HuH-7.5 (cell line): ENCODE measurements at places on chromosomes 11 and 22.

GRCh38 chr11:126510621-126511370 is 155.3 kb downstream of the ST3GAL4 start:
- DNase-seq = no peak

GRCh38 chr22:47607486-47607885 is 845.0 kb downstream of the TBC1D22A start:
- no peak for DNase-seq

- no peak for DNase-seq
Observed at GRCh38 chr11:114047327-114047726, 12.2 kb upstream of the ZBTB16 start.

GRCh38 chr22:32558681-32559355 is 84.2 kb downstream of the FBXO7 start:
- DNase-seq = no peak

- no peak for DNase-seq
Observed at GRCh38 chr11:15048616-15049015, 24.8 kb upstream of the CALCB start.

DNA sequence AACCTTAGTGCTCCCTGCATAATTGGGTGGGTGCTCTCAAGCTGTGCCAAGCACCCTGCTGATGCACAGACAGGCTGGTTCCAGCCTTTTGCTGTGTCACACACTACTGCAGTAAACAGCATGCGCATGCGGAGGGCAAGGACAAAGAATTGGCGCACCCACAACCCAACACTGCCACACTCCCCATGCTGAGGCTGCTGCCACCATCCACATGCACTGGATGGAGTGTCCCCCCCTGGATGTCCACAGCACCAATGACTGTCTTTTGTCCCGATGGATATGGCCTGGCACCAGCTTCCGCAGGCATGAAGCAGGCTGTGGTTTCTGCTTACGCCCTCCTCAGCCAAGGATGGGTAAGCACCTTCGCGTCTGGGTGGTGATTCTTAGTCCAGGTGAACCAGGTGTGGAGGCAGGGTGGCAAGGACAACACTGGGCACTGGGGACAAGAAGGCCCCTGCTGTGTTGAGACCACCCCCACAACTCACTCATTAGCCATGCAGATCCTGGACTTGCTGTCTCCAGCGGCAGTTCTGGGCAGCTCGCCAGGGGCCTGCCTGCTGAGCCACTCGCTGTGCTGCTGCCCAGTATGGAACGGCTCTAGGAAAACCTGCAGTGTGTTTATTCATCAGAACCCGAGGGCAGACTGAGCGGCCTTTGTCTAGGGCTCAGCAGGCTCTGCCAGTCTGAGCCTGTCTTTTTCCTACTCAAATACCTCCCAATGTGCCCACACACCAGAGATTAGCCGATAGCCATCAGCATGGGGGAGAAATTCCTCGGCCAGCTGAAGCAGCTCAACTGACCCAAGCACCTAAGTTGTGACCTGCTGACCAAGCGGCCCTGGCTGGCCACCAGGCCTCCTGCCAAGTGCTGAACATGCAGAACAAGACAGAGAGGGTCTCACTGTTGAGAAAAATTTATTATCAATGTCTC is 8.2 kb upstream of the NAP1L4 start:
- no peak for DNase-seq

- no peak for DNase-seq
Observed at GRCh38 chr22:50260434-50260800, 1.1 kb downstream of the MAPK12 start.

DNA sequence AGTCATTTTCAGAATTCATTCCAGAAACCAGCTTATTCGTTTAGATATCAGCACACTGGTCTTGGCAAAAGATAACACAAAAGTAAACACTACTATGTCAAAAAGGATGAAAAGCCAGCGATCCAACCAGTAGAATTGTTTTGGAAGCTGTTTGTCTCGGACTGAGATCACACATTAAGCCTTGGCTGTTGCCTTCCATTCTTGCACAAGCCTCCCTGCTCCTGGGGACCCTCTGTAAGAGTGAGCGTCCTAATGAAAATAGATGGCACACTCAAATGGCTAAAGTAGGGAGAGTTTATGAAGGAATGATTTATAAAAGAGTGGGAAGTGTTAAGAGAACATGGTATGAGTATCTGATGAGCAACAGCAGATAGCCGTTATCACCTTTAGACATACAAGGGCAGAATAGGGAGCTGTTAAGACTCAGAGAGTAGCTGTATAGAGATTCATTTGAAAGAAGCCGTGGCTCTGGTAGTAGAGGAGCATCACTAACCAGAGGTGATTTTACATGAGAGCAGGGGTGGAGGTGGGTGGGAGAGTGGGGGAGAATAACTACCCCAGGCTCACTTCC is 25.2 kb downstream of the PDE3B start:
- no peak for DNase-seq

DNA sequence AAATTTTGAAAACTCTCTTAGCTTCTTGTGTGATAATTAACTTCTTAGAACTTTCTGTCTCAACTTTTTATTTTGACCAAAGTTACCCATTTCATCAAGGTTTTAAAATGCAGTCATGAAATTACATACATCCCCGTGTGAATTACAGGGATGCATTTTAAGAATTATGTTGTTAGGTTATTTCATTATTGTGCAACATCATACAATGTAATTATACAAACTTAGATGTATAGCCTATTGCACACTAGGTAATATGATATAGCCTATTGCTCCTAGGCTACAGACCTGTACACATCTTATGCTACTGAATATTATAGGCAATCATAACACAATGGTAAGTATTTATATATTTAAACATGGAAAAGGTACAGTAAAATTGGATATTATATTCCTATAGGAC is 228.1 kb upstream of the C11orf87 start:
- no peak for DNase-seq

GRCh38 chr11:47905358-47906059 is 57.4 kb upstream of the NUP160 start:
- DNase-seq = no peak

DNA sequence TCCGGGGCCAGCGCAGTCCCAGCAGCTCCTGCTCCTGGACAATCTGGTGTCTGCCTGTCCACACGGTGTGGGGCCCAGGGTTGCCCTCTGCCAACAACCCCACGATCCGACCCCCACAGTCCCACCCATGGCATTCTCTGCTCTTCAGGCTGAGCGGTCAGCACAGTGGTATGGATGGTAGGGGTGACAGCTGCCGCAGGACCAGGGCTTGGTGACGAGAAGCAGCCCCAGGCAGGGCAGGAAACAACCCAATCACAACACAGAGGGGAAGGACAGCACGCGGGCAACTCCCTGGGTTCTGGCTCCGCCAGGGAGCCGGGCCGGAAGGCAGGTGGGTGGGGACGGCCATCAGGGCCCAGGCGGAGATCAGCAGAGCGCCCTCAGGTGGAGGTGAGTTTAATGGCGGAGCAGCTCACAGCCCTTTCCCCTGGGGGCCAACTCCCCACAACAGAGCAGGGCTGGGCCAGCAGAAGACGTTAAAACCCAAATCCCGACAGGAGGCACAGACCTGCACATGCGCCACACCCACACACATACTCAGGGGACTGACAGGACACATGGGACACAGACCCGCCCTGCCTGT is 5.3 kb upstream of the CHADL start:
- no peak for DNase-seq

GRCh38 chr22:48103126-48103875 is 1340.9 kb downstream of the TBC1D22A start:
- DNase-seq = no peak

GRCh38 chr11:47411884-47412746 is 3.7 kb downstream of the SLC39A13 start:
- peak; percentile 84 for DNase-seq

DNA sequence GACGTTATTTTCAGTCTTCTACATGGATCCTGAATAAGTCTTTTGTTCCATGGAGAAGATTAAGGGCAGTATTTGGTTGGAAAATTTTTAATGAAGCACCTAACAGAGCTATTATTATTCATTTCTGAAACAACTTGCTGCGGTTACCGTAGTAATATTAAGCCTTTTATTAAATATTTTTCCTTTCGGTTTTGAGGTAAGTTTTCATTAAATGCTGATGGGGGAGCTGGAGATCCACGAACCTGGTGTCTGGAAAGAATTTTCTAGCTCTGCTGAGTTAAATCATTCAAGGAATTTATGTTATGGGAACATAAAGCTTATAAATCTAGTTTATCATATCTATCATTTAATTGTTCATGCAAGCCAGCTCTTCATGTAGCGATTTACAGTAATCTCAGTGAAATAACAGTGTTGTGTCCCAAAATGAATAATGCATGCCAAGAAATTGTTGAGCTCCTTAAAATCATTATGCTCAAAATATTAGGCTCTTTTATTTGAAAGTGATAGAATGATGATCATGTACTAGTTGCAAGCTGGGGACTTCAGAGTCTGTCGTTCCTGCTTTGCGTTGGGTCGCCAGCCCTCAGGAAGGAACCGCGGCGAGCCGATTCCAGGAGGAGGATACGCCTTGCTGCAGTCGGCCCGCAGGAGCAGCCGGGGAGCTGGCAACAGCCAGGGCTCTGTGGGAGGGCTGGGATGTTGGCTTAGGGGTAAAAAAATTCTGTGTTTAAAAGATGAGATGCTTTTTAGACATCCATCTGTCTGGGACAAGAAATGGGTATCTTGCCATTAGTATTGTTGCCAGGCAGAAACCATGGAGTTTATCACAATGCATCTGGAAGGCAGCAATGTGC is 83.1 kb downstream of the TBC1D22A start:
- DNase-seq = no peak

- no peak for DNase-seq
Observed at GRCh38 chr11:115682888-115683287, 178.7 kb upstream of the CADM1 start.

DNA sequence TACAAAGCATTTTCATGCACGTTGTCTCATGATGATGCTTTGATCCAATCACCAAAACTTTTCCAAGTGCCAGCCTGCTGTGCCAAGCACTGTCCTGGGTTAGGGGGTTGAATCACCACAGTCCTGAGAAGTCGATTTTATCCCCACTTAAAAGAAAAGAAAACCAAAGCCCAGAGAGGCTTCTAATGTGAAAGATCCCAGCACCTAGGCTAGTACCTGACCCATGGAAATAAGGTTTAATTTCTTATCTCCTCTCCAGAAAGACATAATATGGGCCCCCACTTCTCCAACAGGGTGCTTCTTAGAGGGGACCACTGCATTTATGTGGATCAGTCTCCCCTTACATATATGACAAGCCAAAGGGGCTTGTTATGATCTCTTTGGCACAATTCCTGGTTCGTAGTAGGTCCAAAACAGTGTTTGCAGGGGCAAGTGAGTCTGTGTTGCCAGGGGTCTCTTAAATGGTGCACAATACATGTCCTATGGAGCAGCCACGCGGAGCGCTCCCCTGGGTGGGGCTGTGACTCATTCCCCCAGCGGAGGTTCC is 1.9 kb upstream of the BCL9L start:
- no peak for DNase-seq

- DNase-seq = no peak
Observed at GRCh38 chr11:64070314-64070681, 34.6 kb downstream of the FLRT1 start.

GRCh38 chr11:12981676-12982522 is 27.2 kb upstream of the RASSF10 start:
- DNase-seq = no peak

- no peak for DNase-seq
Observed at GRCh38 chr22:44131989-44132685, 48.6 kb upstream of the PARVG start.

GRCh38 chr22:49718396-49718795 is 109.3 kb downstream of the BRD1 start:
- DNase-seq = no peak

DNA sequence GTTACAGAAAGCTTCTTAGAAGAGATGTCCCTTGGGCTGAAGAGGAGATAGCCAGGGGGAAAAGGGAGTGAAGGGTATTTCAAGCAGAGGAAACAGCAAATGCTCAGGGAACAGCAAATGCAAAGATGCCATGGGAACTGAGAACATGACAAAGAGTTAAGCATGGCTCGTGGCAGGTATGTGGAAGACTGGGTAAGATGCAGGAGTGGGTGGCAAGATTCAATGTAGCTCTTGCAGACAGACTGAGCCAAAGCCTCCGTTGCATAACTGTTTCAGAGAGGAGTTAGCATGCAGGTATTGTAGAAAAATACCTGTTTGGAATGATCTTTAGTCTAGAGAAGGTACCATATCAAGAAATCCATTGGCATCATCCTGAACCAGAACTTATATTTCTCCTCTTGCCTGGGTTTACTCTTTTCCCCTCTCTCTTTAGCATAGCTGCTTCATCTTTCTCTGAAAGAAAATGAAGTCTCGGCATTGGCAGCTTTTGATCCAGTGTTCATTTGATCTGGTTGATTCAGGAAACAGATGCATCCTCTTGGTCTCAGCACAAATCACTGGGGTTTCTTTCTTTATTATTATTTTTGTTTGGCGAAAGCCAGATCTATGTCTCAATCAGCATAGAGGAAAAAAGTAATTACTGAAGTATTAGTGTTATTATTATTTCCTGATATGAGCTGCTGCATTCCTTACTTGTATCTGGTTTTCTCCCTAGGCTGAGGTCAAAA is 41.7 kb upstream of the NUP160 start:
- no peak for DNase-seq

DNA sequence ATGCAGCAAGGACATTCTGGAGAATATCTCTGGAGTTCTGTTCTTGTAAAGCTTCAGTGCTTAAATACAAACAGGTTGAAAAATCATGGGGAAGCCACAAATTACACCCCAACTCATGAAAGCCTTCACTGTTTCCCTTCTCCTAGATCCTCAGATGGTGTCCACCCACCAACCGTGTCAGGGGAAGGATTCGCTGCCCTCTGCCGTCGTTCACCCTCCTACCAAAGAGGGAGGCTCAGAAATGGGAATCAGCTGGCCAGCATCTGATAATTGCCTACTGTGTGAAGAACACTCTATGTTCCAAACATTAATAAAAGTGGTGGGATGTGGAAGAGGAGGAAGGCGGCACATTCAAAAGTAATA is 7.4 kb upstream of the HEPACAM start:
- DNase-seq = no peak

DNA sequence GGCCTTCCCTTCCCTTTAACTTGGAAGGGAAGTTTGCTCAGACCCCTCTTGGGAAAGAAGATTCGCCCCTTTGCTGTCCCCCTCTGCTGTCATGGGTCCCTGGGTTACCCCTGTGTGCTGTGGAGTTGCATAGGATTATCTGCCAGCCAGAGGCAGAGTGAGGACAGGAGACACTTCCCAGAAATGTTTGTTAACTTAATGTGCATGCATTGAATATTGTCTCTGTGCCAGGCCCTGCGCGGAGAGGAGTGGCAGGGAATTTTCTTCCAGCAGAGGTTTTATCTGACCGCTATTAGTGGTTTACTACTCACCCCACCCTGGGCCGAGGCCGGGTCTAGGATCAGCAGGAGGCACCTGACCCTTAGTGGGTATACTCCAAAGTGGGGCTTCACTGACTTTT is 894.8 kb downstream of the TBC1D22A start:
- no peak for DNase-seq

DNA sequence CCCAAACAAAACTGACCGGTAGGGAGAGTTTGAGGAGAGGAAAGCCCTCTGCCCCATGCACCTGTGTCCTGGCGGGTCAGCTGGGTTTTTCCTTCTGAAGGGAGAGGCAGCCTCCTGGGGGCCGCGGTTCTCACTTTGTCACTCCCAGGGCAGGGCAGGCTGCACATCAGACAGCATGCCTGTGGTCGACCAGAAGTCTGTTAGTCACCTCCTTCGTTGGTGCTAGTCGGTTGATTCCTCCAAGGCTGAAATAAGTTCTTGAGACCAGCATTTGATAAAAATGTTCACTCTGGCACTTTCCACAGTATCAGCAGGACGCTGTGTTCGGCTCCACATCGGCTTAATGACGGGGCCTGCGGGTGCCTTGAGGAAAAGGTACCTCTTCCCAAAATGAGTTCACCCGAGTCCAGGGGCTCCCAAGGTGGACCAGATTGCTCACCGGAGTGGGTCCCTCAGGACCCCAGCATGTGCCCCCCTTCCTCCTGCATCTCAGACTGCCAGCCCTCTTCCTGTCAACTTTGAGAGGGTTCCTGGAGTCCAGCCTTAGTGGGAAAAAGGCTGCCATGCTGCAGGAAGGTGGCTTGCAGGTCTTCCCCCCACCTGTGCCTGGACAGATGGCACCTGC is 373.7 kb upstream of the B3GAT1 start:
- no peak for DNase-seq
